ENCODE measurements at places on chromosomes 12 and 14.
A peak's percentile ranks its signal among the peaks of the same experiment; 100 is the strongest.

- peak overlapping the region; percentile 72 for H3K27ac ChIP-seq
- peaks cover 6% of the 10 kb centered on the region for H3K27me3 ChIP-seq
- H3K36me3 ChIP-seq = peaks cover 3% of the 10 kb centered on the region
- peaks cover 30% of the 10 kb centered on the region for H3K4me1 ChIP-seq
Observed at GRCh38 chr14:44896275-44897040, 65.3 kb downstream of the KLHL28 start.

GRCh38 chr14:59425322-59425935 is 39.8 kb downstream of the GPR135 start:
- H3K36me3 ChIP-seq = no peaks in the 10 kb centered on the region
- no peak for DNase-seq
- H3K4me1 ChIP-seq = no peaks in the 10 kb centered on the region
- peaks cover under 1% of the 10 kb centered on the region for H3K27me3 ChIP-seq
- no peak overlapping the region for H3K4me3 ChIP-seq
- no peak overlapping the region for H3K27ac ChIP-seq

DNA sequence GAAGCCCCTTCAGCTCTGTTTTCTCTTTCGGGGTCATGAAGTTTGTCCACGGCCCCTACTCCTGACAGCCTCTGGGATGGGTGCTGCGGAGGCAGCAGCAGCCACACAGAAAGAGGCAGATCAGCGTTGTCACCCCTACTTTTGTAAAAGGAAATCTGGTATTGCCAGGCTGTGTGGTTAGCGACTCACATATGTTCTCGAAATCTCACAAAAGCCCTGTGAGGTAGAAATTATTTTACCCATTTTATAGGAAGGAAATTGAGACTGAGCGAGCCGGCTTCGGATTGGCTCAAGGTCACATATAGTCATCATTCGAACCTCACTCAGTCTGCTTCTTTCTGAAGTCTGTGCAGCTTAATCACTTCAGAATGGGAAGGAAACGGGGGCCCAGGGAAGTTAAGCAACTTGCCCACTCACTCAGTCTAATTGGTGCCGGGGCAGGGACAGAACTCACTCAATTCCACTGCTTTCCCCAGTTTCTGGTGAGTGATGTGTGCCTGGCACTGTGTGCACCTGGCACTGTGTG is 1.1 kb upstream of the CKAP4 start:
- no peaks in the 10 kb centered on the region for H3K4me1 ChIP-seq
- peaks cover 14% of the 10 kb centered on the region for H3K27me3 ChIP-seq
- H3K36me3 ChIP-seq = no peaks in the 10 kb centered on the region
- peak overlapping the region; percentile 66 for H3K4me3 ChIP-seq
- DNase-seq = no peak
- peak overlapping the region; percentile 15 for H3K27ac ChIP-seq

DNA sequence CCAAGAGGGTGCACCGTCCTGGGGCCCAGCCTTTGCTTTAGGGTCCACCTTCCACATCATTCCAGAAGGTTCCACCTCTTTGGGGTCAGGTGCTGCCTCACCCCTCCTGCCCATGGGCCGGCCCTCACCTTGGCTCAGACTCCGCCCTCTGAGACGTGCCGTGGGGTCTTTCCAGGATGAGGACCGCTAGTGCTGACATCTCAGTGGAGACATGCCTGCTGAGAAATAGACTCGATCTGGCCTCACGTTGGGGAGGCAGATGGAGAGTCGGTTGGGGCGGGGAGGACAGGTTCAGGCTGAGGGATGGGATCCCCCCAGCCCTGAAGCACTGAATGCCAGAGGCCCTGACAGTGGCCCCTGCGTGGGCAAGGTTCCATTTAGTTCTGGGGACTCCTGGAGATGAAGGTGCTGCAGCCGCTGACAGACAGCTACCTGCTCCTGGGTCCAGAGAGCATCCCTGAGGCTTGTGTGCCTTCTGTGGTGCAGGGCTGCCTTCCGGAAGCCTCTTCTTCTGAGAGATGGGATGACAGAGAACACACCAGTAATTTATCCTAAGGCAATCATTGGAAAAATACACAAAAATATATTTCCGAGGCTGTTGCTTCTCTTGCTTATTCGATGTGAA is 185.3 kb downstream of the KIF26A start:
- H3K36me3 ChIP-seq = no peaks in the 10 kb centered on the region
- H3K27ac ChIP-seq = no peak overlapping the region
- no peak for DNase-seq
- H3K27me3 ChIP-seq = no peaks in the 10 kb centered on the region
